Natural killer cell (primary cell): ENCODE measurements at places on chromosomes 2 and 18.

- no peak for DNase-seq
These were observed 76.4 kb downstream of the SRD5A2 start for GRCh38 chr2:31504311-31504710.

GRCh38 chr2:68839260-68839833, 31.9 kb downstream of the BMP10 start:
- DNase-seq: peak; percentile 56

GRCh38 chr2:186526281-186526680, 40.2 kb downstream of the ZC3H15 start:
- DNase-seq: no peak

- no peak for DNase-seq
These were observed 941.3 kb upstream of the NXPH2 start for GRCh38 chr2:139721411-139721995.

- no peak for DNase-seq
These were observed 116.2 kb downstream of the GAREM1 start for GRCh38 chr18:32354518-32354917.

DNA sequence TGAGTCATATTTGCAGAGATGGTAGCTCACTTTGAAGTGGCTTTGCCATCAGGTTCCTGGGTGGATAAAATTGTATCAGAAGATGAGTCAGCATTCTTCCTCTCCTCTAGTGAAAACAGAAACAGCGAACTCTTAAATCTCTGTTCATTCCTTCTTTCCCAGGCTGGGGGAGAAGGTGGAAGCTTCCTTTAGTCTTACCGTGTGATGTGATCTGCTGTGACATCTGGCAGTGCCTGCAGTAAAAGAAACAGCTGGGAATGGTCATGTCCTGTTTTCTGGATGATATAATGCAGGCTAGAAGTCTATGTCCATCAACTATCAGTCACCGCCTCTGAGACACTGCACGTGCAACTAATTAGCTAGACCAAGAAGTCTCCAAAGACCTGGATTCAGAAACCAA, 171.6 kb downstream of the VAPA start:
- DNase-seq: no peak

DNA sequence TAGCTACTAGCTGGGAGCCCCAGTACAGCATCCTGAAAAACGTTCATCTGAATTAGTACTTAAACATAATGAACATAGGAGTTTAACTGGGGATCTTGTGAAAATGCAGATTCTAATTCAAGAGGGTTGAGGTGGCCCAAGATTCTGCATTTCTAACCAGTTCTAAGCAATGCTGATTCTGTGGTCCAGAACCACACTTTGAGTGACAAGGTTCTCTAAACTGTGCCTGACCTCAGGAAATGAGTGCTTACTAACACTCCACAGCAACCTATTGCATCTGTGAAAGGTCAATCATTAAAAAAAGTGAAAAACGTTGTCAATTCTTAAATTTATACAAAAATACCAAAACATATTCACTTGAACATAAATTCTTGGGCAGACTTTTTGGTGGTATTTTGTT, 157.1 kb upstream of the ZFP36L2 start:
- DNase-seq: no peak

DNA sequence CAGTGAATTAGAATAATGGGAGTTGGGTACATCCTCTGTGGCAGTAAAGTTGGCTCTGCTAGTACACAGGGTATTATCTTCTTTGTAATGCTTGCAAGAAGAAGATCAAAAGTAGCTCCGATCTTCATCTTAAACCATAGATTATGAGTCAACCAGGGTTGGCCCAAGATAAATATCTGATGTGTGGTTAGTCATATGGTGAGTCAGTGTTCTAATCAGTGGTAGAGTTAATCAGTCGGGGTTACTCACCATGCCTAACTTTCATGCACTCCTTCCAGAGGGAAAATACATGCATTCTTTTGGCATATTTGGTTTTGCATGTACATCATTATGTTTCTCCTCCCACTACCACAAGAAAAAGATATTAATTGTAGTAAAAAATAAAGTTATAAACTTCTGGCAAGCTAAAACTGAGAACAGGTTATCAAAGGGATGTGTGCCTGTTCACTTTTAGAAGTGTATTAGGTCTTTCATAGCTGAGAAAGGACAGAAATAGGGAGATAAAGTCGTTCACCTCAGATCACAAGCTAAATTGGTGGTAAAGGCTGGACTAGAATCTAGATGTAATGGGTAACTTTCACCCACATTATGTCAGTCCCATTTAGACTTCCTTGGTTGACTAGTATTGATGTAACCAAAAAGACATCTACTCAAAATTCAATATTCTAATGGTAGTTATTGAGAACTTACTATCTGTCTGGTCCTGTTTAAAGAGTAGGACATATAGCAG, 684.4 kb downstream of the IRS1 start:
- no peak for DNase-seq

GRCh38 chr2:216147172-216148131, 38.3 kb downstream of the XRCC5 start:
- DNase-seq: no peak

DNA sequence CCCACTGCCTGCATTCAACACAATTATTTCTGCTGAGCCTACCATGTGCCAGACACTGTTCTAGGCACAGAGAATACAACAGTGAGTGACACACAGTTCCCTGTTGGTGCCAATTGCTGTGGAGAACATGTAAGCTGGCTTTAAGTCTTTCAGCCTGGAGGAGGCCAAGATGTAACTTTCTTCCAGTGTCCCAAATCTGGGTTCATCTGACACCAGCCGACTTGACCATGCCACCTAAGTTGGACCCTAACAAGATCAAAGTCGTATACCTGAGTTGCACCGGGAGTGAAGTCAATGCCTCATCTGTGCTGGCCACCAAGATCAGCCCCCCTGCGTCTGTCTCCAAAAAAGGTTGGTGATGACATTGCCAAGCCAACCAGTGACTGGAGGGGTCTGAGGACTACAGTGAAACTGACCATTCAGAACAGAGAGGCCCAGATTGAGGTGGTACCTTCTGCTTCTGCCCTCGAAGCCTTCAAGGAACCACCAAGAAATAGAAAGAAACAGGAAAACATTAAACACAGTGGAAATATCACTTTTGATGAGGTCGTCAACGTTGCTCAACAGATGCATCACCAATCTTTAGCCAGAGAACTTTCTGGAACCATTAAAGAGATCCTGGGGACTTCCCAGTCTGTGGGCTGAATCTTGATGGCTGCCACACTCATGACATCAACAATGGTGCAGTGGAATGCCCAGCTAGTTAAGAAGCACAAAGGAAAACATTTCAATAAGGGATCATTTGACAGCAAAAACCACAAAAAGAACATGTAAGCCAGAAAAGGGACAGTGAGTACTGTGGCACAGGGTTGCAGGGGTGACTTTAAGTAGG, 6.3 kb downstream of the TRABD2A start:
- DNase-seq: no peak

- DNase-seq: no peak
These were observed 107.7 kb upstream of the MGAT5 start for GRCh38 chr2:134146161-134146560.

GRCh38 chr2:95061119-95061512, 35.6 kb downstream of the MAL start:
- DNase-seq: no peak

GRCh38 chr2:30310371-30310770, 79.0 kb downstream of the LBH start:
- DNase-seq: no peak

GRCh38 chr18:13217466-13217961, 1.0 kb upstream of the LDLRAD4 start:
- no peak for DNase-seq

DNA sequence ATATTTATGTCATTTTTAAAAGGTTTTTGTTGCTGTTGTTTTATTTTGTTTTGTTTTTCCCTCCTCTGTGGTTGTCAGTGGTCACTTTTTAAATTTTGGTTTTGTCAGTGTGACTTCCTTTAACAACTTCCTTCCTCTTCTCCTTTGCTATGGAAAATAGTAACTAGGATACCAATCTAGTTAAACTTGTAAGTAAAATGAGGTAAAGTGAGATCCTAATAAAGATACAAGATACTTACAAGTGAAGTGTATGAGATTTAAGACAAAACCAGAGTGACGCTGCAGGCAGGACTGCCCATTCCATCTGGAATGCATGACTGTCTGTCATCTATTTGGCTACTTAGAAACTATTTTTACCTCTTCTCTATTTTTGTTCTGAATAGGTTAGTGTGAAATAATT, 30.6 kb upstream of the CREB1 start:
- no peak for DNase-seq

DNA sequence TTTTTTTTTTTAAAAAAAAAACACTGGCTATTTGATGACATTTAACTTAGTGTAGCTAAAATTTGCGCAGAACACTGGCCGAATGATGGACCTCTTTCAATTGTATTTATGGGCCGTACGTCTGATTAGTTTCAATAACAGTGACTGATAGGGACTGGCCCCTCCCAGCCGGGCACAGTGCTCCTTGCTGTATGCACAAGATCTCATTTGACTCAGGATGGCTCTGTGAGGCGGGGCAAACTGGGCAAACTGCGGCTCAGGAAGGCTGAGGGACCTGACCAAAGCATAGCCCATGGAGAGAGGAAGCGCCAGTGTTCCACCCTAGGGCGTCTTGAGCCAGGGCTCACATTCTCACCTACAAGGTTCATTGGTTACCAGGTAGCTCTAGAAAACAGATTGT, 21.2 kb downstream of the TRAF3IP1 start:
- DNase-seq: no peak

GRCh38 chr2:37871456-37872191, 53.5 kb upstream of the RMDN2 start:
- DNase-seq: no peak

DNA sequence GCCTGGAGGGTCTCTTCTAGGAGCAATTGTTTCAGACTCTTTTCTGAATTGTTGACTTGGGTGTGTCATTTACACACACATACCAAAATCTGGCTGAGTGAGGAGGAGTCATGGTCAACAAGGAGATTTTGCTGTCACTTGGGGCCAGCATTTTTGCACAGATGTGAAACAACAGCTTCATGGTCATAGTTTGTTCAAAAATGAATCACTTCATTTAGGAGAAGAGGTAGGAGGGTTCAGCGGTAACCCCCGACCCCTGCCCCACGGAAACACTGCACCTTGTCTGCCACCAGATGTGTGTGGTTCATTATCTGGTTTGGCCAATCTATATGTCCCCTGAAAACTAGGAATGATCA, 42.2 kb downstream of the LBH start:
- no peak for DNase-seq

DNA sequence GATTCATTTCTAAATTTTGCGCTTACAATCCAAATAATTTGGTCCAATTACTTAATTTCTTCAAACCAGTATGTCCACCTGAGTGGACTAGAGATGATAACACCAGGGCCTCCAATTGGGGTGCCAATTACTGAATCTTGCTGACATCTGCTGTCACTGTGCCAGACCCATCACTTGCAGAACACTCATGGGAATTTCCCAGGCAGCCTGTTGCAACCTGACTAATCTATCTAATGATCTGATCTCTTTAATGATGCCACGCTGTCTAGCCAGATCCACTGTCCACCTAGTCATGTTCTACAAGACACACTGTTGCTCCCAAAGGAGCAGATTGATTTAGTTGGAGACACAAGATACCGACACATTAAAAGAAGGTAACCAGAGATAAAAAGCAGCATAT, 11.8 kb upstream of the LRP1B start:
- DNase-seq: no peak

GRCh38 chr2:106566050-106566449, 78.9 kb downstream of the CD8B2 start:
- no peak for DNase-seq

DNA sequence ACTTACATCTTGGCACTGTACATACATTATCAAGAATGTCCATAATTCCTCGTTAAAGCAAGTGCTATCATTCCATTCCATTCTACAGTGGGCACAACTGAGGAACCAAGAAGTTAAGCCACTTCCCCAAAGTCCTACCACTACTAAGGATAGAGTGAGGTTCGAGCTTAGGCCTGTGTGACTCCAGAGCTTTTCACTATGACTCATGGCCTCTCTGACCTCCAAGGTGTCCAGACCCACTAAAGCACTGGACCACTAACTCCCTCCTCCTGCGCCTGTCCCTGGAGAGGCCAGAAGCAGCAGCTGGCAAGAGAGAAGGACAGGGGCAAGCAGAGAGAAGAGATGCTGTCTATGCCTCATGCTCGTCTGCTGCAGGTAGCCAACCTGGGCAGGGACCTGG, 117.0 kb downstream of the ZBTB7C start:
- DNase-seq: no peak

DNA sequence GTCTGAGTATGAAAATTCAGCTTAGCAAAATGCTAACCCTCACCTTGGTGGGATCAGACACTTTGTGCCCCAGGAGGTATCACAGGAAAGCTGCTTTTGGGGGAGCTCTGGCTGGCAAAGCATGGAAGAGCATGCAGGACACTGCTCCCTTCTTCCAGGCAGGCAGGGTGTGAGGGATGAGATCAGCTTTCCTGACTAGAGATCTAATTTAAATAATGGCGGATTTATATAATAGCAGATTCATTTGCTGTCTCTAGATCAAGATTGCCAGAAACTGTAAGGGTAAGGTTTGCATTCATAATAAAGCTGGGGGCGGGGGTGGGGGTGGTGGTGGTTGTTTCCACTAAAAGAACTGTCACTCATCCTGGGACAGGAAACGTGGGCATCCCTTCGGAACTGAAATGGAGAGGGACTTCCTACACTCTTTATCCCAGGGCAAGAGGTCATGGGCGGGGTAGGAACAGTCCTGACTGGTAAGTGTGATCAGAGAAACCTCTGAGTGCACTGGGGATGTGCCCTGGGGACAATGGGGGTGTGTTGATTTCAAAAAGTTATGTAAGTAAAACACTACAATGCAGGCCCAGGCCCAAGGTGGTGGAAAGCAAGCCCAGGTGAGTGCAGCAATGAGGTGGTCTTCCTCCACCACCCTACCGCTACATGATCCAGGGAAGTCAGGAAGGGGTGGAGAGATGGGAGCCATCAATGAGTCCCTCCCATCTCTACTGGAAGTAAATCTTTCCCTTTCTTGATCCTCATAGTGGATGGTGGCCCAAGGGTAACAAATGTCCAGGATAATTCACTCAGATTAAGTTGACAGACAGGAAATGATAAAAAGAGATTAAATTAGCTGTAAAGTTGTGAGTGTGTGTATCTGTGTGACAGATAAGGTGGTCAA, 171.4 kb upstream of the SERPINE2 start:
- no peak for DNase-seq

DNA sequence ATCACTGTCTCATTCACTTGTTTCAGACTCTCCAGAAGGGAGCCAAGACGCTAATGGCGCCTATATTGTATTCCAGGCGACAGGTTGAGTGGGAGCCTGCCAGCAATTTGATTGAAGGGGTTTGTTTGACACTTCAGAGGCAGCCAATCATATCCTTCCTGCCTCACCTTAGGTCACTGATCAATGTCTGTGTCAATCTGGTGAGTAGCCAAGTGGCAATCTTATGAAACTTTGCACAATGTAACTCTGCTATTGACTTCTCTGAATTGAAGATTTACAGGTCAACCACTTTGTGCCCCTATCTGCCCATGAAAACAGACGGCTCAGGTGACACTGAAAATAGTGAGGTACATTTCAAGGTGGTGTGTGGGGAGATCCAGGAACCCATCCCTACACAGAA, 32.7 kb upstream of the RPE start:
- no peak for DNase-seq

- DNase-seq: no peak
These were observed 31.3 kb downstream of the PTPRM start for GRCh38 chr18:7598167-7599047.
